ENCODE measurements at places on chromosomes 2 and 18. TPM values are rescaled to one million over a fixed set of nuclear protein-coding genes. Genes with fewer than 3 reads are reported as not detected.

GRCh38 chr2:201191132-201191875, 8.4 kb downstream of the CASP10 start:
- peaks cover 69% of the 10 kb centered on the region for H3K4me1 ChIP-seq
- H3K27me3 ChIP-seq, result no peaks in the 10 kb centered on the region
- H3K36me3 ChIP-seq, result peaks cover 48% of the 10 kb centered on the region
- H3K4me3 ChIP-seq, result no peak overlapping the region
- H3K27ac ChIP-seq, result peak overlapping the region; percentile 19
- DNase-seq, result no peak

The C2orf80 gene
- total RNA-seq, result not detected

GRCh38 chr2:56077359-56077915, 106.4 kb upstream of the CCDC85A start:
- no peaks in the 10 kb centered on the region for H3K4me1 ChIP-seq
- no peak overlapping the region for H3K27ac ChIP-seq
- no peaks in the 10 kb centered on the region for H3K27me3 ChIP-seq
- no peak overlapping the region for H3K4me3 ChIP-seq
- DNase-seq, result peak; percentile 9

The DES gene
- not detected for total RNA-seq

The ACMSD gene
- not detected for total RNA-seq

DNA sequence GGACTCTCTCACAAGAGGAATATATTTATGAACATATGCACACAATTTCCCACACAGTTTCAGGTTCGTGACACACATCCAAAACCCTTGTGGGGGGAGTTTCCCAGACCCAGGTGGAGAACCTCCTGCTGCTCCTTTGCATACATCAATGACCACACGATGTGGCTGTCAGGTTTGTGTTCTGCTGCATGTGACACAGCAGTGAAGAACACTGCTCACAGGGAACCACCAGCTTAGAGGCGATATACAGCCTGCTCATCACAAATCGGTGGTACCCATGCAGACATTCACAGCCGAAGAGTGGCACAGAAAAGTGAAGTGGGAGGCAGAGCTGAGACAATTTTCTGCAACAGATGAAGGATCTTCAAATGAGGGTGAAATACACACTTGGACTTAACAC, 175.6 kb upstream of the ZFP36L2 start:
- peaks cover 12% of the 10 kb centered on the region for H3K36me3 ChIP-seq
- peaks cover 10% of the 10 kb centered on the region for H3K4me1 ChIP-seq
- H3K4me3 ChIP-seq, result no peak overlapping the region
- H3K27ac ChIP-seq, result no peak overlapping the region
- peak; percentile 61 for DNase-seq

The CROCC2 gene
- not detected for total RNA-seq

DNA sequence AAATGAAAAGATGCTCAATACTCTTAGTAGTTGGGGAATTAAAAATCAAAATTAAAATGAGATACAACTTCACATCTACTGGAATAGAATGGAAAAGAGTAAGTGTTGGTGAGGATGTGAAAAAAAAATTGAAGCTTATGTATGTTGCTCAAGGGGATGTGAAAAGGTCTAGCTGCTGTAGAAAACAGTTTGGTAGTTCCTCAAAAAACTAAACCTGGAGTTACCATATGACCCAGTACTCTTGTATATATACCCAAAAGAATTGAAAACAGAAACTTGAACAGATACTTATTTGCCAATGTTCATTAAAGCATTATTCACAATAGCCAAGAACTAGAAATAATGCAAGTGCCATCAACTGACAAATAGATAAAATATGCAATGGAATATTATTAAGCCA, 208.4 kb downstream of the FIGN start:
- H3K4me1 ChIP-seq, result no peaks in the 10 kb centered on the region
- no peak for DNase-seq
- no peak overlapping the region for H3K27ac ChIP-seq
- H3K36me3 ChIP-seq, result peaks cover 2% of the 10 kb centered on the region

The PID1 gene
- not detected for total RNA-seq

The RGPD4 gene
- not detected for total RNA-seq

- no peaks in the 10 kb centered on the region for H3K36me3 ChIP-seq
- peaks cover 10% of the 10 kb centered on the region for H3K27me3 ChIP-seq
- H3K4me1 ChIP-seq, result no peaks in the 10 kb centered on the region
- H3K4me3 ChIP-seq, result no peak overlapping the region
These were observed 177.6 kb upstream of the SESTD1 start for GRCh38 chr2:179442206-179442605.

- H3K4me3 ChIP-seq, result no peak overlapping the region
- H3K36me3 ChIP-seq, result no peaks in the 10 kb centered on the region
- no peaks in the 10 kb centered on the region for H3K4me1 ChIP-seq
- H3K27ac ChIP-seq, result no peak overlapping the region
- DNase-seq, result no peak
- H3K27me3 ChIP-seq, result no peaks in the 10 kb centered on the region
These were observed 239.4 kb upstream of the LYPD1 start for GRCh38 chr2:132909427-132909826.

The TCF4 gene
- not detected for total RNA-seq

DNA sequence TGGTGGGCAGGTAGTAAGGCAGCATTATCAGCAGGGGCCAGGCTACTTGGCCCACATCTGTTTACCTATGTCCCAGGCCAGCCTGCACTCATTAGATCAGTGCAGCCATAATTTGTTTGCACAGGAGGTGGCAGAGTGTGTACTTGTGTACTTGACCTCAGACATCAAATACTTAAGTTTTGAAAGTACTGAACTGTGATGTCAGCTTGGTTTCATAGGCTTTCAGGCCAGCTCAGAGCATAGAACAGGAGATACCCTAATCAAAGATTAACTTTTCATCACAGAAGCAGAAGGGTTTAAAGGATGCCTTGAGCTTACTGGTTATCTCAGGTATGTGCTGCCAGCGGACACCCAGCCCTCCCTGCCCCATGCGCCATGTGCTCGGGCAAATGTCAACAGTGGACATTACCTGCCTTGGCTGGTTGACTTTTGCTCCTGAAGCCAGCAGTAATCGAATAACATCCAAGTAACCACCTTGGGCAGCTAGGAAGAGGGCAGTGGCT, 33.2 kb downstream of the ANKRD29 start:
- no peak for DNase-seq
- peaks cover 8% of the 10 kb centered on the region for H3K4me1 ChIP-seq
- peaks cover 3% of the 10 kb centered on the region for H3K27me3 ChIP-seq
- no peak overlapping the region for H3K4me3 ChIP-seq
- H3K36me3 ChIP-seq, result no peaks in the 10 kb centered on the region

DNA sequence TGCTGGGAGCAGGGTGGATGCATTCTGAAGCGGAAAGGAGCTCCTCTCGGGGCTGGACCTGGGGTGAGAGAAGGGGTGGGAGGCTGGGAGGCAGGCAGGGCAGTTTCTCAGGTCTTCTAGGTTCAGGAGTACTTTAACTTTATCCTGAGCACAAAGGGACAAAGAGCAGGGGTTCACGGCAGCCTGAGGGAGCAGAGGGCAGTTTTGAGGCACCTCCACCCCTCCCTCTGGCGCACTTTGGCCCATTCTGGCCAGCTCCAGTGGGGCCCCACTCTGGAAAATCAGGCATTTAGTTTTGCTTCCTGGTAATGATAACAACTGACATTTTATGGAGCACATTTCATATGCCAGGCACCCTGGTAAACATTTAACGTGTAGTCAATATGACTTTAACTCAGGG, 14.3 kb downstream of the B3GNT7 start:
- no peak overlapping the region for H3K27ac ChIP-seq
- no peak overlapping the region for H3K4me3 ChIP-seq
- H3K27me3 ChIP-seq, result peaks cover 26% of the 10 kb centered on the region
- peaks cover 19% of the 10 kb centered on the region for H3K4me1 ChIP-seq
- peaks cover 6% of the 10 kb centered on the region for H3K36me3 ChIP-seq

DNA sequence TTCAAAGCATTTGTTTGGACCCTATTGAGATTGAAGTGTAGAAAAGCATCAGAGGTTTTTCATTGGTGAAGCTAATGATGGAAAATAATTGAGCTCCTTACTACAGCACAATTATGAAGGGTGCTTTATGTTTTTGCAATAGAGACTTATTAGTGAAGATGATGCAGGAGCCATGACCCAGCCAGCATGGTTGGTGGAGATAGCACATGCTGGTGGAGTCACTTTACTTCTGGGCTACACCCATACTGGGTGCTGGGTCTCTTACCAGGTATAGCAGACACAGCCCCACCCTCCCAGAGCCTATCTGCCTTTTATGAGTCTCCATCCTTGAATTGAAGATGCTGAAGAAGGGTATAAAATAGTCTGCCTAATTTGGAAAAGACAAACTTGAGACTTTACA, 3.6 kb downstream of the ACP1 start:
- peaks cover 48% of the 10 kb centered on the region for H3K4me1 ChIP-seq
- no peak for DNase-seq
- no peak overlapping the region for H3K4me3 ChIP-seq
- no peak overlapping the region for H3K27ac ChIP-seq
- H3K36me3 ChIP-seq, result peaks cover 23% of the 10 kb centered on the region

The HOXD12 gene
- not detected for total RNA-seq

DNA sequence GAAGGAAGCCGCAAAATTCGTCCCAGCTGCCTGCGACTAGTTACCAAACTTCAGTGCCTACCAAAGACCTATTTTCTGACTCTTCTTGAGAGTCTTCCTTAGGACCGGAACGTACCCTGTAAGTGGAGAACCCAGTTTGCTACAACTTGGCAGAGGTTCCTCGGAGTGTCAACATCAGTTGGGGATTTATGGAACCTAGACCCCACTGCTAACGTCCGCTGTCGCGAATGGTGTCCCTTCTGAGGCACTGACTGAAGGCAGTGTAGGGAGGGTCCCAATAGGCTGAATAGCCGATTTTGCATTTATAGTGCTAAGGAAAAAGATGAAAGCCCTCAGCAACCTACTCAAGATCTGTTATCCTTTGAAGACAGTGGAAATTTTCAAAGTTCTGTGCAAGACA, 568 bp upstream of the STK17B start:
- peak overlapping the region; percentile 79 for H3K4me3 ChIP-seq
- H3K27ac ChIP-seq, result peak overlapping the region; percentile 77
- H3K36me3 ChIP-seq, result peaks cover 34% of the 10 kb centered on the region
- DNase-seq, result no peak
- peaks cover 43% of the 10 kb centered on the region for H3K4me1 ChIP-seq
- no peaks in the 10 kb centered on the region for H3K27me3 ChIP-seq

DNA sequence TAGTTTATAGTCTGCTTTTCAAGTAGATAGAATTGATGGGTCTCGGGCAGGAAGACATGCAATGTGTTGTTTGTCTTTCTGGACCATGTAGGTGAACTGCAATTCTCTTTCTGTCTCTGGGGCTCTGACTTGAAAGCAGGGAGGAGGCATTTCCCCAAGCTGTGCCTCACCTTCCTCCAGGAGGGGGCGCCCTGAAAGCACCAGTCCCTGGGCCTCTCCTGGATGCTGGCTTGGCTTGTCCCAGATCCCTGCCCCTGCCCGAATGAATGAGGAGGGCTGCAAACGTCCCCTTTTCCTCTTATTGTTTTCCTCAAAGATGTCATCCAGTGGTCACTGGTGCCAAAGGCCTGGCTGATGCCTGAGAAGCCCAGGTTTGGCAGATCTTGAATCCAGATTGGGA, 270.6 kb downstream of the CELF4 start:
- no peaks in the 10 kb centered on the region for H3K36me3 ChIP-seq
- H3K4me3 ChIP-seq, result no peak overlapping the region
- peak; percentile 24 for DNase-seq
- H3K27me3 ChIP-seq, result no peaks in the 10 kb centered on the region
- H3K27ac ChIP-seq, result no peak overlapping the region

- no peak for DNase-seq
- H3K27me3 ChIP-seq, result no peaks in the 10 kb centered on the region
- H3K36me3 ChIP-seq, result no peaks in the 10 kb centered on the region
- no peak overlapping the region for H3K27ac ChIP-seq
These were observed 234.3 kb upstream of the ACVR2A start for GRCh38 chr2:147610496-147611040.

- H3K36me3 ChIP-seq, result peaks cover 13% of the 10 kb centered on the region
- no peak for DNase-seq
- no peak overlapping the region for H3K27ac ChIP-seq
- H3K27me3 ChIP-seq, result no peaks in the 10 kb centered on the region
- no peak overlapping the region for H3K4me3 ChIP-seq
- no peaks in the 10 kb centered on the region for H3K4me1 ChIP-seq
These were observed 52.0 kb downstream of the EIPR1 start for GRCh38 chr2:3325458-3326181.

- H3K4me1 ChIP-seq, result no peaks in the 10 kb centered on the region
- H3K4me3 ChIP-seq, result no peak overlapping the region
- no peak for DNase-seq
These were observed 89.1 kb downstream of the ATAD2B start for GRCh38 chr2:23837871-23838270.

- H3K4me3 ChIP-seq, result no peak overlapping the region
- H3K27ac ChIP-seq, result no peak overlapping the region
- H3K36me3 ChIP-seq, result no peaks in the 10 kb centered on the region
- H3K27me3 ChIP-seq, result peaks cover 32% of the 10 kb centered on the region
- H3K4me1 ChIP-seq, result no peaks in the 10 kb centered on the region
These were observed 215.0 kb upstream of the AGAP1 start for GRCh38 chr2:235278771-235279355.

- H3K36me3 ChIP-seq, result no peaks in the 10 kb centered on the region
- DNase-seq, result no peak
- H3K27me3 ChIP-seq, result no peaks in the 10 kb centered on the region
- no peak overlapping the region for H3K4me3 ChIP-seq
- no peak overlapping the region for H3K27ac ChIP-seq
- H3K4me1 ChIP-seq, result no peaks in the 10 kb centered on the region
These were observed 107.3 kb downstream of the CPS1 start for GRCh38 chr2:210663631-210664089.

- peaks cover 8% of the 10 kb centered on the region for H3K4me1 ChIP-seq
- no peak overlapping the region for H3K4me3 ChIP-seq
- peaks cover 4% of the 10 kb centered on the region for H3K27me3 ChIP-seq
These were observed 35.0 kb downstream of the TMEFF2 start for GRCh38 chr2:192159736-192160135.

The CABYR gene
- 1.00 TPM for total RNA-seq

The OSR1 gene
- total RNA-seq, result not detected

The CPLX4 gene
- total RNA-seq, result not detected

GRCh38 chr2:100419915-100420314, 2.4 kb upstream of the CHST10 start:
- no peak for DNase-seq
- H3K27ac ChIP-seq, result no peak overlapping the region
- H3K4me1 ChIP-seq, result peaks cover 24% of the 10 kb centered on the region

DNA sequence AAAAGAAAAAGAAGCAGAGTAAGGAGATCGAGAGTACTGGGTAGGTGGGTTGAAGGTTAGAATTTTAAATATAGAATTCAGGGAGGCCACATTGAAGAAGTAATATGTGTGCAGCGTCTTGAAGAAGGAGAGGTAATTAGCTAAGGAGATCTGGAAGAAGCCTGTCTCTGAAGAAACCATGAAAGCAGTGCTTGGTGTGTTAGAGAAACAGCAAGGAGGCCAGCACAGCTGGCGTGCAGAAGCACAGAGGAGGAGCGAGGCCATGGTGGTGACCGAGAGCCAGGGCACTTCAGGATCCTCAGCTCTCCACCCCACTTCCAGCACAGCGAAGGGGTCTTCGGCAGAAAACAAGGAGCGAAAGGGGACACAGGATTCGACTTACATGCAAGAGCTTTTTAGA, 305.8 kb downstream of the STK39 start:
- no peak overlapping the region for H3K27ac ChIP-seq
- H3K36me3 ChIP-seq, result no peaks in the 10 kb centered on the region
- no peaks in the 10 kb centered on the region for H3K4me1 ChIP-seq
- DNase-seq, result no peak
- H3K4me3 ChIP-seq, result no peak overlapping the region
